Cortex of kidney (tissue), 1 donor: ENCODE measurements at places on chromosomes 7 and 10.

- DNase-seq = no peak
Measured at GRCh38 chr7:86214734-86215133, 429.0 kb upstream of the GRM3 start.

DNA sequence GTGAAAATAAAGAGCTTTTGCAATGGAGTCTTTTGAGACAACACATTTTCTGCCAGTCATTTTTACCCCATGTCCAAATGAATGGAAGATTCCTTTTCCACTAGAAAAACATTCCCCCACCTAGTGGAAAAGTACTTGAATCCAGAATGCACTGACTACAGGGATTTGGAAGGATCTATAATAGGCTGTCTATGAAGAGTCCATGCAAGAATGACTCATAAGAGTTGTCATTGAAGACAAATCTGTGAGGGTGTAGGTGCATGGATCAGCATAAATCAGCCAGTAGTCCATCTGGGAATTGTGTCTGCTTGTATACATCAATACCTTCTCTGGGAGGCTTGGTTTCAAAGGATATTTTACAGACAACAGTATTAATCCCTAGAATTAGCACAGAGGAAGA lies 32.5 kb upstream of the TRUB1 start:
- no peak for DNase-seq

DNA sequence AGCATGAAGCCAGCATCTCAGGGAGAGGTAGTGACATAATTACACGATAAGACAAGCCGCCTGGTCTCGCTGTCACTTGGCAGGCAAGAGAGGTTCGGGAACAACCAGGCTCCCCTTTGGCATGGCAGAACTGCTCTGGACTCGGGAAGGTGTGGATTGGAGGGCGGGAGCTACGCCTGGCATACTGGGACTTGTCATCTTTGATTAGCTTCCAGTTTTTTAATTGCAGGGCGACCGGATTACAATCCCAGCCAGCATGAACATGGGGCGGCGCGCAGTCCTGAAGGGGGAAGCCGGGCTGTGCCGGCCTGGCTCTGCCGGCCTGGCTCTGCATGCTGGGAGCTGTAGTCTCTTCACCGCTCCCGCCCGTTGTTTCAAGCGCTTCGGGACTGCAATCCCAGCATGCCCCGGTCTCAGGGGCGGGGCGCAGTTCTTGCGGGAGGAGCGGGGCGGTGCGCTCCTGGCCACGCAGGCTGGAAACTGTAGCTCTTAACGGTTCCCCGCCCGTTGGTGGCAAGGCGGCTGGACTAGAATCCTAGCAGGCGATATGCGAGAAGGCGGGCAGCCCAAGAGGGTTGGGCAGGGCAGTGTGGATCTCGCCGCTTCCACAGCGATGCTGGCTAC lies 45.5 kb upstream of the ZNF716 start:
- no peak for DNase-seq

GRCh38 chr7:151110236-151110940 lies 24.1 kb downstream of the AGAP3 start:
- no peak for DNase-seq

- no peak for DNase-seq
Measured at GRCh38 chr7:69898189-69898588, 299.9 kb downstream of the AUTS2 start.

GRCh38 chr10:104440221-104440620 lies 86.6 kb downstream of the CFAP58 start:
- DNase-seq = no peak

DNA sequence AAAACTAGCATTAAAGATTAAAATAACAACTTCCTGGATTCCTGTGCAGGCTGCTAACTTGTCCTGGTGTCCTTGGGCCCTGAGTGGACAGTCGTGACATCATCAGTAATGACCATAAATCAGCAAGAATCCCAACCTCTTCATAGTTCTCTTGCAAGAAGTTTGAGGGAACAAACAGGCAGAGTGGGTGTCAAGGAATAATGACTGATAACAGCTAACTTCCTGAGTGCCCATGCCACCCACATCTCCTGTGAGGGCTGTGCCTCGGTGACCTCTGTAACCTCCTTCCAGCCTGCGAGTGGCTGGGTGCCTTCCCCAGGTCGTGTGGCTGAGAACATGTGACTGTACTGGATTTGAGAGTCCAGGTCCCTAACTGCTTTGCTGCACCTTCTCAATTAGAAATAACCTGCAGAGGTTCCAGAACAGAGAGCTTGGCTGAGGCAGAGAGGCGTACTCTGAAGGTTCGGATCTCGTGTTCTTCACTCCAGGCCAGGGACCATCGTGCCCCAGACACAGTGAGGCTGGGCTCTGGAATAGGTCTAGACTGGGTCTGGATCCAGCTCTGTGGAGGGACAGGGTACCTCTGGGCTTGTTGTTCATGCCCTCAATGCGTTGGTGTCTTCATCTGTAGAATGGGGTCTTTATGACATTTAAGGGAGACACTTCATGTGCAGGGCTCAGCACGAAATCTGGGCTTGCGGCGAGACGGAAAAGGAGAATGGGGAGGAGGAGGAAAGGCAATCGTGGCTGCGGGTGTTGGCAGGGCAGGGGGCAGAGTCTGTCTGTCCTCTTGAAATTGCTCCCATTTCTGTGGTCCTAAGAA lies 313.1 kb upstream of the ZNF32 start:
- DNase-seq = no peak

- no peak for DNase-seq
Measured at GRCh38 chr7:75977743-75978142, 16.7 kb downstream of the TMEM120A start.

DNA sequence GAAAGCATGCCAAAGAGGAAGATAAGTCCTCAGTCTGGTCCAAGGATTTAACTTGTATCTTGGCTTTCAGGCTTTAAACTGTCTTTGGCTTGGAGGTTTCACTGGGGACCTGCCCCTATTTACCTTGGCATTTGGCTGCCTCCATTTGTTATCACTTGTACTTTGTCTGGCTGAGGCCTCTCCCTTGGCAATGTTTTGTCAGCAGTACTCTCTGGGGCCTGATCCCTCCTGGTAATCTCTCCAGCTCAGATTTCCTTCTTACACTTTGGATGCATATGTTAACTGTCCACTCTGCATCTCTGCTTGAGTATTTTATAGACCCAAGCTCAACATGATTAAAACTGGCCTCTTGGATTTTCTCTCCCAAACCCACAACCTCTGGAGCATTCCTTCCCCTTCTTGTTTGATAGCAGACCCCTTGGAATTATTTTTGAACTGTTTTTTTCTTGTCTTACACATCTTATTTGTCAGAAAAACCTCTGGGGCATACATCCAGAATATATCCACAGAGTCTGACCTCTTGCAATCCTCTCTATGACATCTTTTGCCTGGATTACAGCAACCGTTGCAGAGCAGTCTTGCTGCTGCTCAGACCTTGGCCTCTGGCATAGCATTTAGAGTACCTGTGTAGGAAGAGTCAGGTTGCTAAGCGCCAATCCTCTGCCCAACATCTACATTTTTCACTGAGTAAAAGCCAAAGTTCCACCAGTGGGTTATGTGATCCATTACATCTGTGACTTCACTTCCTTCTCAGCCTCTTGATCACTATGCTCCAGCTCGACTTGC lies 35.2 kb downstream of the ZNF487 start:
- DNase-seq = no peak

GRCh38 chr7:116679500-116679899 lies 7.5 kb downstream of the MET start:
- no peak for DNase-seq

- DNase-seq = no peak
Measured at GRCh38 chr7:37660614-37661013, 23.0 kb upstream of the GPR141 start.

DNA sequence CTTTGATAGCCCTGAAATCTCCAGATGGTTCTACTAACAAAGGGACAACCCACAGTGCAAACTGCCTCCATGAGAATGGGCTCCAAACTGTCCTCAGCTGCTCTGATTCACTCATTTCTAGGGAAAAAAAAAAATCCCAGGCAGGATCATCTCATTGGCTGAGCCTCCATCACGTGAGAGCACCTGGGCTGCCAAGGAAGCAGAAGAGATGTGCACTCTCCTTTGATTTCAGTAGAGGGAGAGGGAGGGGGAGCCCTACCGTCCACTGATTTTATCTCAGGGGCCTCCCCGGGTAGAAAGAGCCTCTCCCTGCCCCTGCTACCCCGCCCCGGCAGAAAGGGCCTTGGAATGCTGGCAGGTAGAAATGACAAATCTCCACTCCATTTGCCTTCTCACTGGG lies 725.4 kb downstream of the PHTF2 start:
- no peak for DNase-seq

GRCh38 chr10:113788604-113789083 lies 37.2 kb downstream of the PLEKHS1 start:
- no peak for DNase-seq

DNA sequence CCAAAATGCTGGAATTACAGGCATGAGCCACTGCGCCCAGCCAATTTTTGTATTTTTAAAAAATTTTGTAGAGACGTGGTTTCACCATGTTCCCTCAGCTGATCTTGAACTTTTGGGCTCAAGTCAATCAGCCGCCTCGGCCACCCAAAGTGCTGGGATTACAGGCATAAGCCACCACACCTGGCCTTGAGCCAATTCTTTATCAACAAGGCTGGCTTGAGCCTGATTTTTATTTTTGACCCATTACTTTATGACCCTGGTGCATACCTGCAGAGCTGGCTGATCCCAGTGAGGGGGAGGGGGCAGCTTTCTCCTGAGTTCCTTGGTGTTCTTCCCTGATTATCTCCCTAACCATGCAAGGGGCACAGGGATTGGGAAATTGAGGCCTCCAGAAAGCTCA lies 15.8 kb upstream of the CPA1 start:
- DNase-seq = no peak

GRCh38 chr7:23529262-23529859 lies 2.4 kb downstream of the TRA2A start:
- DNase-seq = no peak

GRCh38 chr10:131041441-131041840 lies 270.1 kb downstream of the TCERG1L start:
- no peak for DNase-seq

DNA sequence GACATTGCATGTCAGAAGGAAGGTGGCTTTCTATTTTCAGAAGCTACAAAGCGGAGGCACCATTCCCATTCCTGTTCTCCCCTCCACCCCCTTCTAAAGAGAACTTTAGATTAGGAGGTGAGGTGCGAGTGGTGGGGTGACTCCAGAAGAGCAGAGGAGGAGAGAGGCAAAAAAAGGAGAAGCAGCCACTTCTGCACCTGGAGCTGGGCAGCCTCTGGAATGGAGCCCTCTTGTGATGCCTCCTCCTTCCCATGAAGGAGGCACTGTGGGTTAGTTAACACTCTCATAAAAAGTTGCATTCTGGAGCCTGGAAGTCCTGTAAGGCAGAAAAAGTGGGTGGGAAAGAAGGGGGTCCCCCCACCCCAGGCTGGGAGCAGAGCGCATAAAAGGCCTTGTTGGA lies 4.8 kb downstream of the PTF1A start:
- no peak for DNase-seq
